Activated CD4-positive, alpha-beta T cell treated with anti-CD3 and anti-CD28 coated beads for 48 hours (primary cell): ENCODE measurements at places on chromosomes 7 and 10.

- no peak for DNase-seq
Measured at GRCh38 chr7:8152489-8153192, 109.3 kb downstream of the ICA1 start.

DNA sequence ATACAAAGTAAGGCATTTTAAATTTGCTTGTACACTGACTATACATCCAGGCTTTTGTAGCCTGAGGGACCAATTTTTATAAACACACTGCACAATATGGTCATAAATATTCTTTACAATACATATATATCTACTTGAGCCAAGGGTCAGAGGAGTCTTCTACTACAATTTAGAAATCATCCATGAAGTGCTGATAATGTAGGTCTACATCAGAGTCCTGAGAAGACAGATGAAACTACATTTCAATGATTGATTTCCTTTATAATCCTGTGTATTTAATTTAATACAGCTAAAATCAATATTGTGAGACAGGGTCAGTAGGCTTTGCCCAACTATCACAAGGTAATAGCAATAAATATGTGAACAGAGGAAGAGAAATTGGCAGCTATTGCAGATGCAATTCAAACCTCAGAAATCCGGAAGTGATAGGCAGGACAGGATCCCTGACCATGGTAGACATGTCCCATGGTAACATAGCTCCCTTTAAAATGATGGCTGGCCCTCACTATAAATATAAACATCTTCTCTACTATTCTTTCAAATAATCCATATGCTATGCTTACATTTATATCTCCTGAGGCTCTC is 318.0 kb upstream of the POT1 start:
- DNase-seq, result no peak

GRCh38 chr10:69318867-69319727 is 40.8 kb downstream of the HK1 start:
- peak; percentile 89 for DNase-seq

DNA sequence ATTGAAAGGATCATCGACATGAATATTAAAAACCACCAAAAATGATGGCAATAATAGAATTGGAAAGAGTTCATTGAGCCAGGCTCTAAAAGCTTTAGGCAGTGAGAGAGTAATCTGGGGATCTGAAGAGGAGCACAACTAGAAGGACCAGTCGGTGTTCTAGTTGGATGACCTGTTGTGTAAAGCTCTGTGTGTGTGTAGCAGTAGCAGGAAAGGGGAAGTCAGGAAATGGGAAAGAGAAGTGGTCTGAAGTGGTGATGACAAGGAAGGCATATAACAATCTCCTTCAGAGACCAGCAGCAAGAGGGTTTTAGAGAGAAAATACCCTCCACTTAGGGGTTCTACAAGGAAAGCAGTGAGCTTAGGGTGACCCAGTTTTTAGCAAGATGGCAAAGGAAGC is 539.2 kb downstream of the HTR7 start:
- no peak for DNase-seq

DNA sequence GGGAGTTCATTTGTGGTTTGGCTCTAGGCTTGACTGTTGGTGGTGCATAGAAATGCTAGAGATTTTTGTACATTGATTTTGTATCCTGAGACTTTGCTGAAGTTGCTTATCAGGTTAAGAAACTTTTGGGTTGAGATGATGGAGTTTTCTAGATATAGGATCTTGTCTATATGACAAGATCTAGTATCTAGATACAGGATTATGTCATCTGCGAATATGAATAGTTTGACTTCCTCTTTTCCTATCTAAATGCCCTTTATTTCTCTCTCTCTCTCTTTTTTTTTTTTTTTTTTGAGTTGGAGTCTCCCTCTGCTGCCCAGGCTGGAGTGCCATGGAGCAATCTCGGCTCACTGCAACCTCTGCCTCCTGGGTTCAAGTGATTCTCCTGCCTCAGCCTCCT is 62.9 kb downstream of the MGAM2 start:
- no peak for DNase-seq

GRCh38 chr7:107201795-107202450 is 33.1 kb downstream of the HBP1 start:
- DNase-seq, result peak; percentile 57

DNA sequence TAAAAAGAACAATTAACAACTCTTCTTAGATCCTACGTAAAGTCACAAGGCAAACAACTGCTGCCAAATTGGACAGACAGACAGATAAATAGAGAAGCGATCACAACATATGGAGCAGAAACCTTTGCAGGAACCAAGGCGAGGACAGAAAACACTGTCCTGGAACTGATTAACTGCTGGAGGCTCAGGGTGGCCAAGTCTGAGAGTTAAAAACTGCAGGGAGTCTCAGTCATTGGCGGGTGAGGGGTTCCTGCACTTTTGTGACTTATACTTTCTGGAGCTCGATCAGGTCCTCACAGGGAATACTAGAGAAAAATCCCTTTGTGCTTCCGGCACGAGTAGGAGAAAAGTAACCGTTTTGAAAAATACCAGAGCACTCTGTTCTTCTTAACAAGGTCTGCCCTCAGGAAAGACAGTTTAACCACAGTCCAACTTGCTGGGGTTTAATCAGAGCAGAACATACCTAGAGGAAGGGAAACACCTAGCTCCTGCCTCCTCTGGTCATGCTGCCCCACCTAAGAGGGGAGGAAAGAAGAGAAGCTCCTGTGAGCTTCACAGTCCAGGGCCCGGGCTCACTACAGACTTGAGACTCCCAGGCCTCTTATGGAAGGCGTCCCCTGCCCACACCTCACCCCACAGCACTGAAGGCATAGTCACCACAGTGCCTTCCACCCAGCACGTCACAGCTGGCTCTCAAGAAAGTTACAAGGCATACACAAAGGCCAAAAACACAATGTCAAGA is 74.9 kb downstream of the LARP4B start:
- DNase-seq, result no peak

- no peak for DNase-seq
Measured at GRCh38 chr10:28558923-28559508, 26.1 kb downstream of the WAC start.

GRCh38 chr10:14623931-14624330 is 150.8 kb downstream of the FAM107B start:
- DNase-seq, result no peak

DNA sequence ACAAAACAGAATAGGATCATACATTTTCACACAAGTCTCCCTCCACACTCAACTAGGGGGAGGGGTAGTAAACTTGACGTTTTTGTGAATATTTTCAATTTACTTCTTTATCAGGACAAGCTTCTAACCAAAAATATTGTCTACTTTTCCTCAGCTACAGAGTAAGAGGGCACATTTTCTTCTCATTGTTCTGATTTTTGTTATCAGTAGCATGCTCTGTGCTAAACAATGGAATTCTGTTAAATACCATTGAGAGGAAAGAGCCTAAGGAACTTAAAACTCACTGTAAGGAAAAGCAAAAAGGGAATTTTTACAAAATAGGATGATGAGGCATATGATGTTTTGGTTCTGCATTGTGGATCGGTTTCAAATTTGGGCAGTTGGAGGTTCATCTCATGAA is 41.2 kb downstream of the ANLN start:
- no peak for DNase-seq

DNA sequence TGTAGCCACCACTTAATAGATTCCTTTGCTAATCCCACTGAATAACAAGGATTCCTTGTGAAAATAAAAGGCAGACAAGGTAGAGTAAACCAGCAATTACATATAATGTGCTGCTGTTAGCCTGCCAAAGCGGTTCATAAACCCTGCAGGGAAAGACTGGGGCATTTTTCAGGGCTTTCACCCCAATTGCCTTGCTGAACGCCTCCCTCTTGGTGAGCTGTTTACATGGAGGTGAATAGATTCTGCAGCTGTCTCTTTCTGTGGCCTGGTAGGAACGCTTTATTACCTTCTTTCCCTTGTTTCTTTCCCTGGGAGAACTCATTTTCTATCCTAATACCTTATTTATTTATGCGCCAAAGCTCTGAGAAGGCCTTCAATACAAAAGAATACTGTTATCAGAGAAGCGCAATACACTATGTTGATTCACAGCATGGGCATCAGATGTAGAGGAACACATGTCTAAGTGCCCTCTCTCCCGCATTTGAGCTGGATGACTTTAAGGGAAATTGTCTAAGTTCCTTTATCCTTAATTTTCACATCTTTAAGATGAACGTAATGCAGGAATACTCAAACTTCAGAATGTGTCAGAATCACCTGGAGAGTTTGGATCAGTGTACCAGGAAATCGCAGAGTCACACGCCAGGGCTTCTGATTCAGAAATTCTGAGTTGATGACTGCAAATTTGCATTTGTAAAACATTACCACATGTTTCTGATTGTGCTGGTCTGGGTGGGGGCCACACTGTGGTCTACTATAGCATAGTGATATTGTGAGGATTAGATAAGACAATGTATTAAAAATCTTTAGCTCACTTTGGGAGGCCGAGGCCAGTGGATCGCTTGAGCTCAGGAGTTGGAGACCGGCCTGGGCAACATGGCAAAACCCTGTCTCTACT is 1203.8 kb downstream of the SORCS3 start:
- no peak for DNase-seq

DNA sequence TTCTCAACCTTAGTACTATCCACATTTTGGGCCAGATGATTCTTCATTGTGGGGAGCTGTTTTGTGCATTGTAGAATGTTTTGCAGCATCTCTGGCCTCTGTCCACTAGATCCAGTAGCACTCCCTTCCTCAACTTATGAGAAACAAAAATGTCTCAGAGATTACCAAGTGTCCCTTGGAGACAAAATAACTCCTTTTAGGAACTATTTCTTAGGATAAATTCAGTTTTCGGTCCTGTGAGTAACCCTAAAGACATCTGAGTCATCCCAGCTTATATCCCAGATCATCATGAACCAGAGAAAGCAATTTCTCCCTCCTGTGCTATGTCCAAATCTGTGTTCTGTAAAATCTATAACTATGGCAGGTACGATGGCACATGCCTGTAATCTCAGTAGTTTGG is 266.6 kb upstream of the PHYHIPL start:
- DNase-seq, result no peak

DNA sequence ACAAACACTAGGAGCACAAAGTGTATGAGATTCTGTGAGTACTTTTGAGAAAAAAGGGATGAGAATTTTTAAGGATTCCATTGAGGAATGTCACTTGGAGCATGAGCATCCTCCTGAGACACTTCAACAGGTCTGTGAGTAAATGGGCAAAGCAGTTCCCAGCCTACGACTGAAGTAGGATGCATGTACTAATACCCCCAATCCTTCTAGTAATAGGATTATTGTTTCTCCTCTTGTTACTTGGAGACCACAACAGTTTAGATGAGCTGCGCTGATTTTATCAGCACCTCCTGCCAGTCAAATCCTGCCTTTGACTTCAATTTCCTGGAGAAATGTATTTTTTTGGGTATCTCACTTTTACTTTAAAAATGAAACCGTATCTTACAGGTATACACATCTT is 820 bp downstream of the BBS9 start:
- DNase-seq, result no peak

DNA sequence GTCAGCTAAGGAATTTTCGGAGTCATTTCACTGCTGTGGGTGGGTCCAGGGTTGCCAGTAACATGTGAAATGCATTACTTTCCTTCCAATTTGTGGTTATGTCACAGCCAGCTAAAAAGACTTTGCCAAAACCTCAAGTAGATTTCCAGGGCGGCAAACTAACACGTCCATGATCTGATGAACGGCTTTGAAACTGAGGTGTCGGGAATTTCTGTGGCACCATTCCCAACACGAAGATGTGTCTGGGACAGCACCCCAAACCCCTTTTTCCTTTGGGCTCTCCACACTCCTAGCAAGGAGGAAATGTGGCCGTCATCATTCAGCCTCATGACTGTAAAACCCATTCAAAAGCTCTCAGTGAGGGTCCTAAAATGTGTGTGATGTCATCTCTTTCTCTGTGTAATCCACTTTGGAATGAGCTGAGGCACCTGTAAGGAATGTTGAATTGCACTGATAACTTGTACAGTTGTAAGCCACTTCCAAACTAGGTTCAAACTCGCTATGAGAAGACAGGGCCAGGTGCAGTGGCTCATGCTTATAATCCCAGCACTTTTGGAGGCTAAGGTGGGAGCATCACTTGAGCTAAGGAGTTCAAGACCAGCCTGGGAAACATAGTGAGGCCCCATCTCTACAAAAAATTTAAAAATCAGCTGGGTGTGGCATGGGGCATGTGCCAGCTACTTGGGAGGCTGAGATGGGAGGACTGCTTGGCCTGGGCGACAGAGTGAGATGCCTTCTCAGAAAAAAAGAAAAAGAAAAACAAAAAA is 146.1 kb upstream of the FRMD4A start:
- DNase-seq, result no peak

DNA sequence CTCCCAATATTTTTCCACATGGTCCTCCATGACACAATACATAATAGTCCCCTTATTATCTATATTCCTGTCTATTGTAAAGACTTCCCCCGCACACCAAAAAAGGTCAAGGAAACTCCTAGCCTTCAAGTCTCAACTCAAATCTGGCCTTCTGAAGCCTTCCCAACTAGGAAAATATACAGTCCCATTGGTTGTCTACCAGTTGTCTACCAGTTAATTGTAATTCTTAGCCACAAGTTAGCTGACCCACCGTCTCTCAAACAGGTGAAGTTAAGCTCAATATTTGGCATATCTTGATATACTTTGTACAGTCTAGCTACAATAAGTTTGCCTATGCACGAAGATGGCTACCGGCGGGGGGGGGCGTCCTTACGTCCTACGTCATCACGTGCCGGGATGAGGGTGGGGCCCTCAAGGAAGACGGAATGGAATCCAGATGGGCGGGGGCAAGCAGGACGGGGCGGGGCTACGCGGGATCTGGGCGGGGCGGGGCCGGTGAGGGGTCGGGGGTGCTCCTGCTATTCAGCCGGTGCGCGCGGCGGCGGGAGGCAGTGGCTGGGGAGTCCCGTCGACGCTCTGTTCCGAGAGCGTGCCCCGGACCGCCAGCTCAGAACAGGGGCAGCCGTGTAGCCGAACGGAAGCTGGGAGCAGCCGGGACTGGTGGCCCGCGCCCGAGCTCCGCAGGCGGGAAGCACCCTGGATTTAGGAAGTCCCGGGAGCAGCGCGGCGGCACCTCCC is at the start of gene AHR:
AHR (plus strand) TSS at position 551 of the 738 bp plus-strand sequence. CDS start 613 bp downstream, outside the sequence.
- peak; percentile 93 for DNase-seq

DNA sequence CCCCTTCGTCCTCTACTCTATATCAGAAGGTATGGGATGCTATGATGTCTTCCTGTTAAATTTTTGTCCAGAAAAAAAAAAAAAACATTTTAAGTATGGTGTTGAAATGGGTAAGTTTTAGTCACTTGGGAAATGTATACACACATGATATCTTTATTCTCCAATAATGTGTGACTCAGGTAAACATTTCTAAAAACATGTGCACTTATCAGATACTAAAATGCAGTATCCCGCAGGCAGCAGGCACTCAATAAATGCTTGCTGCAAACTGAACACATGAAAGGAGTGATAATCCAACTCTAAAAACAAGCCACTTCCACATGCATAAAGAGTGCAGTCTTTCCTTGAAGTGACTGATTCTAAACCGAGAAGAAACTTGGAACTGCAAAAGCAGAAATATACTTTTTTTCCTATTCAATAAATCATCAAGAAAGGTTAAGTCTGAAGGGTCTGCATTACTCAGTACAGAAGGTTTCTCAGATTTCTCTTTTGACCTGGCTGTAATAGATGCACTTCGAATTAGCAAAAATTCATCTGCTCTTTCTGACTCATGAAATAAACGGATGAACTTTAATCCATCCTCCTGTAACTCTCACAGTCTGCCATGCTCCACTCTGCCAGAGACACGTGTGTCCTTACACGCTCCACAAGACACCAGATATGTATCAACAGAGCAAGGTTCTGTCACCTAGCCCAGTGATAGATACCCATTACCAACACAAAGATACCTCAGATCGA is 84.0 kb downstream of the HIPK2 start:
- no peak for DNase-seq

- DNase-seq, result no peak
Measured at GRCh38 chr10:82866424-82867020, 991.5 kb downstream of the NRG3 start.

- no peak for DNase-seq
Measured at GRCh38 chr10:8026349-8027259, 27.9 kb upstream of the GATA3 start.

- DNase-seq, result peak; percentile 7
Measured at GRCh38 chr7:2307690-2308107, 6.5 kb downstream of the SNX8 start.
